Fibroblast of mammary gland (primary cell): ENCODE measurements at places on chromosomes 13 and 19.

GRCh38 chr13:31032528-31033113 lies 100.2 kb downstream of the TEX26 start:
- DNase-seq = peak; percentile 17

DNA sequence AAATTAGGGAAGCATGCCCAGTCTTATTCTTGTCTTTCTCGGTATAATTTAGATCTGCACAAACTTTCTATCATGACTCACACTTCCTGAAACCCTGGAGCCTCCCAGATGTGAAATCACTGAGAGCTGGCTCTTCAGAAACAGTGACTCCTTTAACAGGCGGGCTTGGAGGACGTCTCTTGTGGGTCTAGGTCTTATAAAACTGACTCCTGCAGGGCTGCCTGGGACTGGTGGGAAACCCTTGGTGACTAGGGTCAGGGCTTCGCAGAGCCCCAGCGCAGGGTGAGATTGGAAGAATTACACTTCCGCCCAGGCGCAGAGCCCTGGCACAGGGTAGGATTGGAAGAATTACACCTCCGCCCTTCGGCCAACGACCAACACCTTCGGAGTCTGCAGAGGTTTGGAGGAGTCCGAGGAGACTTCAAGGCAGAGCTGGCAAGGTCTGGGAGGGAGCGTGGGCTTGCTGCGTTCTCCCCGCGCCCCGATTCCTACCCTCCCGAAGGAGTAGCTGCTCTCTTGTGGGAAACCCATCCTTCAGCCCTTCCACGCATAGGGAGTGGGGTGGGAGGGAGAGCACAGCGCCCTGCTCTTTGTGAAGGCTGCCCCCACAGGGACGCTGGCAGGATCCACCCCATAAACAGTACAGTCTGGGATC lies 43.4 kb upstream of the MAP3K10 start:
- peak; percentile 80 for DNase-seq

- peak; percentile 31 for DNase-seq
Measured at GRCh38 chr19:4542896-4543841, 3.3 kb upstream of the LRG1 start.

GRCh38 chr19:20923077-20923871 lies at the start of gene ZNF85:
ZNF85 (plus strand) TSS chr19:20923251; CDS start chr19:20923401, 150 bp downstream.
- peak; percentile 89 for DNase-seq

- no peak for DNase-seq
Measured at GRCh38 chr19:38047641-38048040, 140.6 kb downstream of the SIPA1L3 start.

DNA sequence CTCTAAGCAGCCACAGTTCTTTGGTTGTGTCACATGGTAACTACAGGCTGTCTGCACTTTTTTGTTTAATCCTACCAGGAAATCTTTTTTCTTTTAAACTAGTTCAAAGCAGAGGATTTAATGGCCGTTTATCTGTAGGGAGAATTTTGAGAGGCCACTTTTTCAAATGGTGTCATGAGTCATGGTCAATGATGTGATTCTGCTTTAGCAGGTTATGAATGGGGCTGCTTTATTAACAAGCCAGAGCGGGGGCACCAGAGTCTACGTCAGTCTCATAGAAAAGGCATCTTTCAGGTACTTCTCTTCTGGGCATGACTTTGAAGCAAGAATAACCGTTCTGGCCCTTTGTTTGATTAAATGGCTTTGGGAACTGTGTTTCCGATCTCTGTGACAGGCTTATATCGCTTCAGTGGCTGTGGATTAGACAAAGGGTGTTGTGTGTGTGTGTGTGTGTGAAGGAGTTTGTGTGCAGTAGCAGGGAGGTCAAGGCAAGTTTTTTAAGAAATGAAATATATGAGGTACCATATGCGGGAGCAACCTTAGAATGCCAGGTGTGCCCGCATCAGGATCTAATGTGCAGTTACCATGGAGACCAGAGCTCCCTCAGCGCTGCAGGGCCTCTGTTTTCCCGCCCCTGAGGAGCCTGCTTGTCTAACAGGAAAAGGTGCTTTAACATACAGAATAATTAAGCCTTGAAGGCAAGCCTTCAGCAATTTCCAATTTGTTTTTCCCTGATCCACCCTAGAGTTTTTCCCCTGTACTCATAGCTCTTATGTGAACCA lies 120.5 kb downstream of the KATNAL1 start:
- DNase-seq = no peak

- peak; percentile 60 for DNase-seq
Measured at GRCh38 chr13:77002590-77003190, 10.8 kb downstream of the CLN5 start.

DNA sequence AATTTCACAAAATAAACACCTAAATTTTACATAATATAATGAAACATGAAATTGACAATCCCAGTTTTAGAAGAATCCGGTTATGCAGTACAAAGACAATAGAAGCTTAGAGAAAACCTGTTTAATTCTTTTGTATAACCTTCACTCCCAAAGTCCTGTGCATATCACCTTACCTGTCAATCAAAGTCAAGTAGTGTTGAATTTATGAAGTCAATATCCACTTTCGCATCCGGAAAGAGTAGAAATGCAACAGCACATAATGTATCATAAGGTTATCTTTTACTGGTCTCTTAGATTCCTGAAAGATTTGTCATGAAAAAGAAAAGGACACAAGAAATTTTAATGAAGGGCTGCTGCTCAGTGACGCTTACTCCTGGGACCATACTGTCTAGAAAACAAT lies 1112.6 kb downstream of the PCDH9 start:
- DNase-seq = no peak

DNA sequence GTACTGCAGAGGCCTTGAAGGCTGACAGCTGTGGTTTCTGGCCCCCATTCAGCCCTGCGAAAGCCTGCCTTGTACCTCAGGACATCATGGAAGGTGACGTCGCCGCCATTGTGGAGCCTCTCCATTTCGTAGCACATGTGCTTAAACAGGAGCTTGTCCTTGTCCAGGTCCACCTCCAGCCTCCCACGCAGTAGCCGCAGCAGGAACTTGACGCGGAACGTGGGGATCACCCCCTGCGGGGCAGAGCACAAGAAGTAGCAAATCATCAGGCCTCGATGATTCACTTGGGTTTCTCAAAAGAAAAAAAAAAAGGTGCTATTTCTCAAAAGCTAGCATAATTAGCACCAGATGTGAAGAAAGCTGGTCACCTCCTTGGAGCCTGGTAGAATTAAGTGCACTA lies 351.0 kb downstream of the NALCN start:
- DNase-seq = peak; percentile 84

GRCh38 chr13:48586591-48587103 lies 53.8 kb upstream of the RCBTB2 start:
- peak; percentile 32 for DNase-seq

GRCh38 chr13:44022196-44022595 lies 142.5 kb downstream of the LACC1 start:
- no peak for DNase-seq

GRCh38 chr19:7856679-7857663 lies 17.2 kb downstream of the PRR36 start:
- DNase-seq = no peak

- DNase-seq = peak; percentile 43
Measured at GRCh38 chr13:93982179-93982918, 497.1 kb downstream of the DCT start.

DNA sequence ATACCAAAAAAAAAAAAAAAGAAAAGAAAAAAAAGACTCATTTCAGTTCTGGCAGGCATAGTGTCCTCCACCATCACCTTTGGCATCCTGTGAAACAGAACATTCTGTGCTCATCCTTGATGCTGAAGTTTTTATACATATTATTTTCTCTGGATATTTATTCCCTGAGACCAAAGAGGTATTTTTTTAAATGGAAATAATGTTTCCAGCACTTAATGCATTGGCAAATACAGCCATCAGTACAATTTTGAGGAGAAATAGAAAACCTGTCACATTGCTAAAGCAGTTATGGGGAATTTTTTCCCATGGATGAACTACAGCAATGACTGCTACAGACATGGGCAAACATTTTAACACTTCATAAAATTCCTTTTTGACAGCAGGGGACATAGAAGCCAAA lies 312.4 kb downstream of the DNAJC15 start:
- DNase-seq = no peak

DNA sequence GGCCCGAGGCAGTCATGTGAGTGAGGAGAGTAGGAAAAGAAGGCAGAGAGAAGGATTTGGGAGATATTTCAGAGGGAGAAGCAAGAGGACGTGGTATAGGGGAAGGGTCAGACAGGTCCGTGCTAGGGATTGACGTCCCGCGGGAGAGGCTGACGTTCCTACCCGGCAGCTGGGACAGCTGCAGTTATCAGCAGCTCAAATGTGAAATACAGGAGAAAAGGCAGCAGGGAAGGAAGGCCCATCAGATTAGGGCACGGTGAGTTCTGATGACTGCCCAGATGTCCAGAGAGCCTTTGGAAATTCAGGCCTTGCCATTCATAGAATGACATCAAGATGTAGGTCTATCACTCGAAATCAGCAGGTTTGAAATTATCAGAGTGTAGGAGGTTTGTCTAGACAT lies 88.4 kb downstream of the IRS2 start:
- no peak for DNase-seq

- no peak for DNase-seq
Measured at GRCh38 chr13:113408562-113408961, 44.6 kb upstream of the GRTP1 start.

DNA sequence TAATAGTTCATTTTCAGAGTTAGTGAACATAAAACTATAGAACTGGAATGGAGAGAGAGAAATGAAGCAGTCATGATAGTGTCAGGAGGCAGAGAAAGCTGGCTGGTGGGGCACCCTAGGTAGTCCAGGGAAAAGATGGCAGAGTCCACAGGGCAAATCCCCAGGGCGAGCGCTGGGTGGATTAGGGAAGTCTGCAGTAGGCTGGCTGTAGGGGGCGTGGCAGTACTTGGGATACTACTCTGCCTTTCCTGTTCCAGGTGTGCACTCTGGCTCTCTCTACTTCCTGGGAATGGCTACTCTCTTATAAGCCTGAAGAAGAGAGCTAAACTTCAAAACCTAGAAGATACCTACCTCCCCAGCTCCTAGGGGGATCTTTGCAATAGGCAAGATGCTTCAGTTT lies 232.9 kb upstream of the SLC10A2 start:
- no peak for DNase-seq

DNA sequence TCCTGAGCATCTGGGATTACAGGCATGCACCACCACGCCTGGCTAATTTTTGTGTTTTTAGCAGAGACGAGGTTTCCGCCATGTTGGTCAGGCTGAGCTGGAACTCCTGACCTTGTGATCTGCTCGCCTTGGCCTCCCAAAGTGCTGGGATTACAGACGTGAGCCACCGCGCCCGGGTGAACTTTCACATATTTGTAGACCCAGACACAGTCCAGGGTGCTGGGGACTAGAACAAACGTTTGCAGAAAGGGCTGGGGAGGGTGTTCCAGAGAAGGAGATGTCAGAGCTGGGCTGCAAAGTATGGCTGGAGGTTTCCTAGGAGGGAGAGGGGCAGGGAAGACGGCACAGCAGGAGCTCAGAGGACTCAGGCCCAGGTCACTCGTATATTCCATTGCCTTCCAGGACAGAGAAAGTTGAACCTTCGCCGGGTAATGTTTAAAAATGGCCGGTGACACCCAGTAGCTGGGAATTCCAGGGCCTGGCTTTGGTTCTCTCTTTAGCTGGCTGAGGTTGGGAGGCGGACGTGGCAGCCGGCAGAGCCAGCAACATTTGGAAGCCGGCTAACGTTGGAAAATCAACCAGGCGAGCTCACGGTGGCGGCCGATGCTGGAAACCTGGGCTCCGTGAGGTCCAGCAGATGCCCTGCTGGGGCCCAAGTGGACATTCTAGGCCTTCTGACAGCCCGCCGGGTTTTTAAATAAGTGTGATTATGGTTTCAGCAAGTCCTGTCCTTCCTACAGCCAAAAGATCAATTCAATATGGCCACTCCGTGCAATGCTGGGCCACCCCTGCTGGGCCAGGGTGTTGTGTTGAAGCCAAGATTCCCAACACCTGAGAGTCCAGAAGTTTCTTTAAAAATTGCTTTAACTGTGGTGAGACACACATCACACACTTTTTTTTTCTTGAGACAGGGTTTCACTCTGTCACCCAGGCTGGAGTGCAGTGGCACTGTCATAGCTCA lies 41.5 kb downstream of the NFIC start:
- peak; percentile 32 for DNase-seq

- DNase-seq = peak; percentile 25
Measured at GRCh38 chr19:8004723-8005513, 523 bp downstream of the ELAVL1 start.

- no peak for DNase-seq
Measured at GRCh38 chr19:12825254-12826131, 8.9 kb downstream of the RTBDN start.

DNA sequence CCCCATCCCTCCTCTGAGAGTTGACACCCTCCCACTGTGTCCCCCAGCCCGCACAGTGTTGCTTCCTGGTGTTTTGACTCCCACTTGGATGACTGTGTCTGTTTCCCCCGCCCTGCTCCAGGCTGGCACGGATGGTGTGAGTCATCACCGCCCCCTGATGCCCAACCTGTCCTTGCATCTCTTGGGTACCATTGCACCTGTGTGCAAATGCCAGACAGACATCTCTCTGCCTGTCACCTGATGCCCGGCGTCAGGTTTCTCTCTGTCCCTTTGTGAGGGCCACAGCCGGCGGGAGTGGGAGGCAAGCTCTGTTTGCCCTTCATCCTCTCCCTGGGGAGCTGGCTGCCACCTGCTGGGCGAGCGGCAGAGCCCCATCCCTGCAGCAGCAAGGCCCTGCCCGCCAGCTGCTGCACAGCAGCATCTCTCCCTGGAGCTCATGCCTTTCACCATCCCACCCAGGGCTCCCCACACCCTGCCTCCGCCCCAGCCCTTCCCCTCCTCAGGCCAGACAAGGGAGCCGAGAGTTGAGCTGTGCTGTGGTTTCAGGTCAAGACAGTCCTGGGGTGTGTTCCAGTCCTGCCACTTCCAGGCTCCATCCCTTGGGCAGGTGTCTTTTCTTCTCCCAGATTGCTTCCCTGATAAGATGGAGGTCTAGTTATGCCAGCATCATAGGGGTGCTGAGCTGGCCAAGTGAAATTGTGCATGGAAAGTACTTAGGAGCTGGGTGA lies 29.7 kb downstream of the NKPD1 start:
- no peak for DNase-seq

GRCh38 chr13:37539976-37540605 lies 58.5 kb downstream of the POSTN start:
- peak; percentile 96 for DNase-seq

DNA sequence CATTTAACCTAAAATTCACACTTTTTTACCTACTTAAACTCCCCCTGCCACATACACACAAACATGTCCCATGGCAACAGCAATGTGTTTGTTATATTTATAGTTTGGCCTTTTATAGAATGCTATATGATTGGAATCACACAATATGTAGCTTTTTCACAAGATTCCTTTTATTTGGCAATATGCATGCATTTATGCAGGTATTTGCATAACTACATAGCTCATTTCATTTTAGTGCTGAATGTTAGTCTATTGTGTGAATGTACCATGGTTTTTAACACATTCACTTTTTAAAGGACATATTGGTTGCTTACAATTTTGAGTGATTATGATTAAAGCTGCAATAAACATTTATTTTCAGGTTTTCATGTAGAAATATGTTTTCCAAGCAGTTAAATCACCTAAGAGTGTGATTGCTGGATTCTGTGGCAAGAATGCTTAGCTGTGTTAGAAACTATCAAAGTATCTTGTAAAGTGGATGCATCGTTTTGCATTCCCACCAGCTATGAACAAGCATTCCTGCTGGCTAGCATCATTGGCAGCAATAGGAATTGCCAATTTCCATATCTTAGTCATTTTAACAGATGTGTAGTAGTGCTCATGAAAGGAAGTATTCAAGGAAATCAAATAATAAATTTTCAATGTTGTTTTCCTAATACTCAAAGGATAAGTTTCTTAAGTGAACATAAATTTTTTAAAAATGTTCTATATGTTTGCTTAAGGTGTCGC lies 557.0 kb downstream of the SLITRK1 start:
- DNase-seq = peak; percentile 82
